ENCODE measurements at places on chromosomes 7 and 10.

DNA sequence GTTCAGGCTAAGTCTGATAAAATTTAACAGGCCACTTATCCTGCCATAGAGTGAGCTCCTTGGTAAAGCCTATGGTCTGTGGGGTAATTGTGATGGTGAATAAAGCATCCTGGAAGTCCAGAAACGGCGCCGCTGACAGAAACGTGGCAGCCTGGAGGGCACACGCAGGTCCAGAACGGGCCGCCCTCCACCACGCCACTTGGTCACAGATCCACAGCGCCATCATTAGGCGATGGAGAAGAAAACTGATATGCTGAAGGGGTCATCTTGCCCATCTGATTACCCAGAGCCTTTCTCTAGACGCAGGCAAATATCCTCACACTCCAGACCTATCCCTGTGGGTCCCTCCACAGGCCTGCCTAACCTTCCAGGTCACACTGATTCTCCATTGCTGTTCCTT is 37.8 kb downstream of the PODXL start:
- no peak for DNase-seq

- no peak for DNase-seq
Measured at GRCh38 chr7:21656081-21656480, 113.2 kb downstream of the DNAH11 start.

- no peak for DNase-seq
Measured at GRCh38 chr7:117941138-117941810, 68.0 kb upstream of the CTTNBP2 start.

DNA sequence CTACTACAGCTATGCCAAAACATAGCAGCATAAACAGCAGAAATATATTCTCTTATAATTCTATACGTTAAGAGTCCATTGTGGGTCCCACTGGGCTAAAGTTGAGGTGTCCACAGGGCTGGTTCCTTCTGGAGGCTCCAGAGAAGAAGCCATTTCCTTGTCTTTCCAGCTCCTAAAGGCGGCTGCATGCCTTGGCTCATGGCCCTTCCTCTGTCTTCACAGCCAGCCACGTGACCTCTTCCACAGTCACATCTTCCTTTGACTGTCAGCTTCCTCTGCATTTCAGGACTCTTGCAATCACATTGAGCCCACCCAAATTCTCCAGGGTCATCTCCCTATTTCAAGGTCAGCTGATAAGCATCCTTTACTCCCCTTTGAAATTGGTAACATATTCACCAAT is 17.2 kb downstream of the NACAD start:
- peak; percentile 30 for DNase-seq

- DNase-seq = no peak
Measured at GRCh38 chr7:20470726-20471125, 140.0 kb downstream of the ITGB8 start.

DNA sequence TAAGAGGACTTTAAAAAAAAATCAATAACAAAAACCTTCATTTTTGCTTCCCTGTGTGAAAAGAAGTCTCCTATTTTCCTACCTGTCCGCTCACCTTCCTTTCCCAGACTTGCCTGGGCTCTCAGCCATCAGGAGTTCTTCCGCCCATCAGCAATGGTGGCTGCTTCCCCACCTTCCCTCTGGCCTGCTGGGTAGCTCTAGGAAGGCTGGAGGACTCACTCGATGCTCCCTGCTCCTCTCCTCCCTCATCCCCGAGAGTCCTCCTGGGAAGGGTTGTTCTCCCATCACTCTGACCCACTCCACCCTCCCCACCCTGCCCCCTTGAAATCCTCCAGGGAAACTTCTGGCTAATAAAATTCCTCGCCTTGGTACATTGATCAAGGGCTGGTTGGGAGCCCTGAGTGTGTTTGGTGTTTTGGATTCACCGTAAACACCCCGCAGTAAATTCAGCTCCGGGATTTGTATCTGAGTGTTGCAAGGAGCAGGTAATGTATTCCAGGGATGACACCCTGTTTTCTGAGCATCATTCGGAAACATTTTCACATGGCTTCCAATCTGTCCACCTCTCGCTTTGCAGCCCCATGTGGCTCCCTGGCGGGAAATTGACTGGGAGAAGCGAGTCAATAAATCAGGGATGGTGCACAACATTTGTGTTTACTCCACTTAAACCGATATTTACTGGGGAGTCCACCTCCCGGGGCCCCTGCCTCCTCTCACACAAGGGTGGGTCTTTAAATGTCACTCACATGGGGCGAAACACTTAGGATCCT is 126.4 kb upstream of the SDK1 start:
- no peak for DNase-seq

DNA sequence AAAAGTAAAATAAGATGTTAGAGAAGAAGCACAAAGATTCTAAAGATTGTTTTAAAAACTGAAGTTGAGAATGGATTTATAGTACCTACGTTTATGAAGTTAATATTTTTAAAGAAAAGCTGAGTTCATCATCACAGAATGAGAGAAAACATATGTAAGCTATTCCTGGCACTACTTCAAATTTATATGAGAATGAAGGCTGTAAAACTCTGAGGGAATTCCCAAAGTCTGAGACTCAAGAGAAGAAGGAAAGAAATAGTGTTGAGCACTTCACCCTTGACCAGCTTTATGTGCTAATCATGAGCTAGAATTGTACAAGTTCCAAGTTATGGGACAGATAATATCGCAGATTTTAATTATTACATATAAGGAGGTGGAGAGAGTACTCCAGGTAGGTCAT is 323.7 kb upstream of the GNAI1 start:
- DNase-seq = no peak

- DNase-seq = no peak
Measured at GRCh38 chr10:119251315-119251708, 43.9 kb downstream of the GRK5 start.

DNA sequence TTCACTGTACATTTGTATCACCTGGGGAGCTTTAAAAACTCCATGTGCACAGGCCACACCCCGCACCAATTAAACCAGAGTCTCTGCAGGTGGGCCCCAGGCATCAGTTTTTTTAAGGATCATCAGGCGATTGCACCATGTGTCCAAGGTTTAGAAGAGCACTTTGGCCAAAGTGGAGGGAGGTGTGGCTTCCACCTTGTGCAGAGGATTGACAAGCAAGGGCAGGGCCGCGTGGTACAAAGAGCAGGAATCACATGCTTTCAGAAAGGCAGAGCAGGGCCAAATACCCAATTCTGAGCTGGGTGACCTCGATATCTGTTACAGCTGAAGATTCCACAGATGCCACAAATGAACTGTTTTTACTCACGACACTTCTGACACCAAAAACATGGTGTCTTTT is 52.4 kb downstream of the NOC3L start:
- no peak for DNase-seq

DNA sequence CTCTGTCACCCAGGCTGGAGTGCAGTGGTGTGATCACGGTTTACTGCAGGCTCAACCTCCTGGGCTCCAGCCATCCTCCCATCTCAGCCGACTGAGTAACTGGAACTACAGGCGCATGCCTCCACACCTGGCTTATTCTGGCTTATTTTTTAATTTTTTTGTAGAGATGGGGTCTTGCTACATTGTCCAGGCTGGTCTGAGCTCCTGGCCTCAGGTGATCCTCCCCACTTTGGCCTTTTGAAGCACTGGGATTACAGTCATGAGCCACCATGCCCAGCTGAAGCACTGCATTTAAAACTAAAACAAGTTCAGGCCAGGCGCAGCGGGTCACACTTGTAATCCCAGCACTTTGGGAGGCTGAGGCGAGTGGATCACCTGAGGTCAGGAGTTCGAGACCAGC is 8.0 kb downstream of the SH3PXD2A start:
- DNase-seq = no peak
